ENCODE measurements at places on chromosomes 2 and 18.

GRCh38 chr2:240916571-240917008 is 10.5 kb downstream of the CROCC2 start:
- no peak for DNase-seq

DNA sequence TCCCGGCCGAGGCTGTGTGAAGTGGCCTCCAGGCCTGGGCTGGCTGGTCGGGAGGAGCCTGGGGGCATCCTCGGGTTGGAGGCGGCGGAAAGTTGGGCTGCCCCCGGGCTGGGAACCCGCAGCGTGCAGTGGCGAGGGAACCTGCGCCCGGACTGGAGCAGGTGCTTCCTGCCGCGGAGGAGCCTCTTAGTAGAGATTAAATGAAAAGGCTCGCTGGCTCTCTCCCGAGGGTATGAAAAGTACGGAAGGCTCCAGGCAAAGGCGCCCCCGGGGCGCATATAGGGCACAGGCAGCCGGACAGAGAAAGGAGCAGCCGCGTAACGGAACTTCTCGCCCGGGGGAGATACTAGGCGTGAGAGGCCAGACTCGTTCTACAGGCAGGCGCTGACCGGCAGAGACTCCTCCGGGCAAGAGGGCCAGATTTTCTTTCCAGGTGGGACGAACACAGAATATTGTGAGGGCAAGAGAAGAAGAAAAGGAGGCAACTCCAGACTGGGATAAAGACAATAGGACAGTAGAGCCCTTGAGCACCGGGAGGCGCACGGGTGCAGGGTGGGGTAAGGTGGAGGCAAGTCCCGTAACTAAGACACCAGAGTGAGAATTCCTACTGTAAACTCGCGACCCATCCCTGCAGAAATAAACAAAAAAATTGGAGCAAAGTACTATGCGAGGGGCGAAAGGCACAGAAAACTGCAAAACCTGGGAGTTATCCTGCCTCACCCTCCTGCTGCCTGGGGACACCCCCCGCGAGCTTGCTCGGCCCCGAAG is 816 bp downstream of the CDH2 start:
- DNase-seq = no peak

GRCh38 chr18:80233201-80233835 is 14.0 kb downstream of the PARD6G start:
- no peak for DNase-seq

DNA sequence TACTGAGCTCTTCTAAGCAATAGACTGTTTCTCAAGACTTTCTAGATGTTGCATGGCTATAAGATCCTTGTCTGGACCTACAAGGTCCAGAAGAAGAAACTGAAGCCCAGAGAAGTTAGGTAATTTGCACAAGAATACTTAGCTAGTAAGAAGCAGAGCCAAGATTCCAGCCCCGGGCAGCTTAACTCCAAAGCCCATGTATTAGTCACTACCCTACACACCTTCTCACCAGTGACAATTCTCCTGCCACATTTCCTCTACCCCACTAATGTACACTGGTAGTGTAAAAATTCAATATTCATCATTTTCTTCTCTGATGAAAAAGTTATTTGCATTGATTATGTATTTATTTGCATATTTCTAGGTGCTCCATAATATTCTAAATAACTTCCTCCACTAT is 95.5 kb upstream of the CREB1 start:
- no peak for DNase-seq

DNA sequence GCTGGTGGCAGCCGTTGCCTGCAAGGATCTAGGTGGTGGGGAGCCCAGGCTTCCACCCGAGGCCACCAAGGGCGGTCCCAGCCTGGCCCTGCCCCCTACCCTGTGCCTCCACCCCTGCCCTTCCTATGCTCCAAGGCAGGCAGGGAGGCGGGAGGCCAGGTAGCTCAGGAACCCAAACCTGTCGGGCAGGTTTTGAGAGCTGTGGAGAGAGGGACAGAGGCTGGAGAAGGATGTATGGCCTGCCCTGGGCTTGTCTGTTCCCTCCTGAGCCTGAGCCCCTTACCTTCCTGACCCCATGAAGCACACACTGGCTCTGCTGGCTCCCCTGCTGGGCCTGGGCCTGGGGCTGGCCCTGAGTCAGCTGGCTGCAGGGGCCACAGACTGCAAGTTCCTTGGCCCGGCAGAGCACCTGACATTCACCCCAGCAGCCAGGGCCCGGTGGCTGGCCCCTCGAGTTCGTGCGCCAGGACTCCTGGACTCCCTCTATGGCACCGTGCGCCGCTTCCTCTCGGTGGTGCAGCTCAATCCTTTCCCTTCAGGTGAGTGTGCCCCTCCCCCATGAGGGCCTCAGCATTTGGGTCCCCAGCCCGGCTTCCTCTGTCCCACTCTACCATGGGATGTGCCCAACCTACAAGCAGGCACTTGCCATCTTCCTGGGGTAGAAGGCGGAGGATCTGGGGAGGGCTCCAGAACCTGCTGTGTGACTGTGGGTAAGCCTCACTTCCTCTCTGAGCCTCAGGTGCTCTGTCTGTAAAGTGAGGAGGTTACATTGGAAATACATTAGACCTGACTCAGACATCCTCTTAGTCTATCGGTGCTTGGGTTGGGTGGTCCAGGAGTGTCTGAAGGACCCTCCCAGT is at the start of gene PROM2:
PROM2 (plus strand) TSS at position 159 of the 860 bp plus-strand sequence; CDS start at position 296, 137 bp downstream.
- DNase-seq = no peak

GRCh38 chr2:1791685-1792435 is 47.5 kb upstream of the PXDN start:
- no peak for DNase-seq

DNA sequence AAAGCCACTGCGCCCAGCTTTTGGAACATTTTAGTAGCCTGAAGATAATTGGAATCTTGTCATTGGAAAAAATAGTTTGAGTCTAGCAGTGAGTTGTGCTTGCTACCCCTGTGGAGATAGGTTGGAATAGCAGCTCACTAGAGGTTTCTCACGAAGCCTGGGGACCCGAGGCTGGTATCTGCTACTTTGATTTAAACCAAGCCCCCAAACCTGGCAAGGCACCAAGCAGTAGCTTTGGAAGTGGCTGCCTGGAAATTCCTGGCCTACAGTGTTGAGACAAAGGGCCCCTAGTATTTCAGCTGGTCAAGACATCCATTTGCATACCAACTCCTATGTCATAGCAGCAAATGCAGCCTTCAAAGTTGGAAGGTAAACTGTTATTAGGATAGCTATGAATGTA is 42.1 kb downstream of the NOP58 start:
- no peak for DNase-seq

GRCh38 chr2:240024766-240025165 is 376 bp downstream of the NDUFA10 start:
- no peak for DNase-seq

DNA sequence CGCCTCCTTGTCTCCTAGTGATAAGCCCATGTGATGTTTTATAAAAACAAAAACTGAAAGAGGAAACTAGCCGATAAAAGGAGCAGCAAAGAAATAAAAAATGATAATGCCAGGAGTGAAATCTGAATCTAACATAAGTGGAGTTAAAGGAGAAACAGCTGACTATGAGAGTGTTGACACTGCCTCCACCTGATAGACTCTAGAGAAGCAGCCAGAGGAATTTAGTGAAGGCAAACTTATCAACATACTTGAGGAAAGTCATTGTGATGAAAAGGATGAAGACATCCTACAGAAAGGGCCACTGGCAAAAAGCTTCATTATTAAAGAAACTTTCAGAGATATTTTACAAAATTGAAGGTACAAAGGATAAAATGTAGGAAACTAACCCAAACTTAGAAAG is 1.9 kb downstream of the M1AP start:
- no peak for DNase-seq

GRCh38 chr18:1253827-1254226 is 349.2 kb downstream of the ADCYAP1 start:
- DNase-seq = no peak

DNA sequence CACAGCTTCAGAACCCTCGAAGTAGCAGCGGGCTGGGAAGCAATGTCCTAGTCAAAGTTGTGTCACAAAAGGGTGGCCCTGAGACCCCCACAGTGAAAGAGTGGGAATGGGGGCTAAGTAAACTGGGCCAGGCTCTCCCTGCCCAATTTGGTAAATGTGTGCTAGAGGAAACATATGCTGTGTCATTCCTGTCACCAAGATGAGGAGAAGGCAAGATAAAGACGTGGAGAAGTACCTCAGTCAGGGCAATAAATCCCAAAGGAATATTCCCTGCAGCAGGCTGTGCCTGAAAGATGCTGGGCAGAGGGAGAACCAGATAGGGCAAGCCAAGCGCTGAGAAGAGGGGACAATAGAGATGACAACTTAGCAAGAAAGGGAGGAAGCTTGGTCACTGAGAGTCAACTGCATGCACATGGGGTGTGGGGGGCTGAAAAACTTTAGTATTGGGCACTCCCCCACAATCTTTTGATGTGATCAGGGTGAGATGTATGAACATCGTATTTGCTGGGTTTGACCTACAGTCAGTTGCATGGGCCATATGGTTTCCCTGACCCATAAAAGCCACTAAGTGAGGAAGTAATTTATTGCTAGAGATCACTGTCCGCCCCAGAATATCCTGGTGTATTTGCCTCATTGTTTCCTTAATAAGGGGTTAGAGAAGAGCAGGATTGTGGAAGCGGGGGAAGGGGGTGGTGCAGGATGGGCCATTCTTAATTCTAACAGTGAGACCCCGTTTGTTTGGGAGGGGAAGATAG is 49.9 kb upstream of the CXCR4 start:
- no peak for DNase-seq

GRCh38 chr2:54560146-54560881 is 104.2 kb downstream of the SPTBN1 start:
- peak; percentile 48 for DNase-seq

GRCh38 chr2:189232759-189233406 is 53.3 kb upstream of the COL5A2 start:
- DNase-seq = no peak

- no peak for DNase-seq
Measured at GRCh38 chr2:152508446-152508845, 173.5 kb downstream of the FMNL2 start.

- peak; percentile 13 for DNase-seq
Measured at GRCh38 chr18:46040747-46041104, 31.3 kb downstream of the PSTPIP2 start.

DNA sequence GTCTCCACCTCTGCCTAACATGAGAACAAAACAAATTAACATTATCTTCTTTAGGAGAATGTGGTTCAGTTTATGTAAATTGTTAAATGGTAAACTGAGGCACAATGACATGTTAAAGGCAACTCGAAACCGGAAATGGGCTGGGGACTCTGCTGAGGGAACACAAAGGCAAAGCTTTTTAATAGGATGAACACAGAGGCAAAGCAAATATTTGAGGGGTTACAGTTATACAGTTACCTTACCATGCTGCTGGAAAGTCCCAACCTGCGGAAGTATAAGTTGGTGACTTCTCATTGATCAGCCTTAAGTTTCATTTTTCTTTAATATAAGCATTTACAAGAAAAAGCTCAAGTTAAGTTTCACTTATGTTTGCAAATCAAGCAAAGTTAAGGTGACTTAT is 195.0 kb downstream of the DLGAP1 start:
- no peak for DNase-seq

- no peak for DNase-seq
Measured at GRCh38 chr2:47422560-47422959, 19.6 kb downstream of the MSH2 start.

GRCh38 chr2:151299920-151300539 is 10.6 kb upstream of the NMI start:
- no peak for DNase-seq

- DNase-seq = no peak
Measured at GRCh38 chr2:52960881-52961280, 806.7 kb upstream of the CHAC2 start.

- no peak for DNase-seq
Measured at GRCh38 chr18:24262087-24262486, 123.2 kb downstream of the CABYR start.

- no peak for DNase-seq
Measured at GRCh38 chr2:240526521-240526920, 31.3 kb downstream of the ANKMY1 start.

DNA sequence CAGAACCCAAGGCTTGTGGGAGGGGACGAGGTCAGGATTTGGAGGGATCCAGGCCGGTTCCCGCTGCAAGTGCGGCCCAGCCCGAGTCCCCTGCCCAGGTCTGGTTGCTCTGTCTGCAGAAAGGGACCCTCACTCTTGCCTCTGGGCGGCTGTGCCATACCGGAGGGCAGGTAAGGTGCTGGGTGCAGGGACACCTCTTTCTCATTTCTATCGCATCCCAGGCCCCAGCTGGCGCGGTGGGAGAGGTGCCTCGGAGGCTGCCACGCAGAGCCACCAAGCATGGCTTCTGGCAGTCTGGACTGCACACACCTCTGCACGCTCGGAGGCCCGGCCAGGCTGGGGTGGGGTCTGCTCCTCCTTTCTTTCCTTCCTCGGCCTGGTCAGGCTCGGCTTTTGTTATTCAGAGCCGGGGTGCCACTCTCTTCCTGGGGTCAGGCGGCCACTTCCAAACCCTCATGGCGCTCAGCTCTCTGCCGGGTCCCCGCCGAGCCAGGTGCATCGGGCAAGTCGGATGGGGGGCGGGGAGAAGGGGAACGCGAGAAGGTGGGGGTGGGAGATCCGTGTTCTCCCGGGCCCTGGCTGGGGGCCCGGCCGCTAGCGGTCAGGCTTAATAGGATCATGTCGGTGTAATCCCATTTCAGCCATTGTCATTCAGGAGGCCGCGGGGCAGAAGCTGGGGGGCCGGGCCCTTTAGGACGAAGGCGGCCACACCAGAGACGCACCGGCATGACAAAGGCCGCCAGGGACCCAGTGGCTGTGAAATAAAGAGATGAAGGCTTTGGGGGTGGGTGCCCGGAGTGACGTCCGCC is 9.0 kb downstream of the GBX2 start:
- no peak for DNase-seq

GRCh38 chr2:39375917-39376316 is 61.2 kb downstream of the MAP4K3 start:
- no peak for DNase-seq

DNA sequence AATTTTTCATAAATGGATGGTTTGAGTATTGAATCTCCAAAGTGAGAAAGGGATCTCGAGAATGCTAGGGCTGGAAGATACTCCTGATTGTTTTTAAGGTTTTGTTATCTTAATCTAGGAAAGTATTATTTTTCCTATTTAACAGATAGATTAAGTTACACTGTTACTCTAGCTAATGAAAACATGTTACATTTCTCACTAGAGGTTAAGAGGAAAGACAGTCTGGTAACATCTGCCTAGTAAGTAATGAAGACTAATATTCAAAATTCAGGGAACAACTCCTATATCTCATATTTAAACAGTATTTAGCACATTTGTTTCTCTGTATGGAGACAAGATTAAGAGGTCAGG is 2.0 kb downstream of the GALNT3 start:
- DNase-seq = no peak

DNA sequence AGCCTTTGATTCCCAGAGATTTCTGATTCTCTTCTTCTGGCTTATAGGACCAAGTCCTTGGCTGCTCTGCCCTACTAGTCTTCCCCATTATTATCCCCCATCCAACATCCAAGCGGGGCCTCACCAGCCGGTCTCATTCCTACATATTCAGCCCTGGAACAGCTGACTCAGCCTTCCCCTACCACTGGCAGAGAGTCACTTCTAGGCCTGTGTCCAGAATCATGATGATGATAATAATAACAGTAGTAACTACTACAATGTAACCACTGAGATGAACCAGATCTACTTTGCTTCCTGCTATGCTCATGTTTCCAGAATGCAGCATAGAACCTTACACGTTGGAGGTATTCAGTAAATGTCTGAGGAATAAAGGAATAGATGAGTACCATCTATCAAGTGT is 295.2 kb downstream of the SRBD1 start:
- DNase-seq = no peak
